CMK (cell line): ENCODE measurements at places on chromosomes 11 and 22.

DNA sequence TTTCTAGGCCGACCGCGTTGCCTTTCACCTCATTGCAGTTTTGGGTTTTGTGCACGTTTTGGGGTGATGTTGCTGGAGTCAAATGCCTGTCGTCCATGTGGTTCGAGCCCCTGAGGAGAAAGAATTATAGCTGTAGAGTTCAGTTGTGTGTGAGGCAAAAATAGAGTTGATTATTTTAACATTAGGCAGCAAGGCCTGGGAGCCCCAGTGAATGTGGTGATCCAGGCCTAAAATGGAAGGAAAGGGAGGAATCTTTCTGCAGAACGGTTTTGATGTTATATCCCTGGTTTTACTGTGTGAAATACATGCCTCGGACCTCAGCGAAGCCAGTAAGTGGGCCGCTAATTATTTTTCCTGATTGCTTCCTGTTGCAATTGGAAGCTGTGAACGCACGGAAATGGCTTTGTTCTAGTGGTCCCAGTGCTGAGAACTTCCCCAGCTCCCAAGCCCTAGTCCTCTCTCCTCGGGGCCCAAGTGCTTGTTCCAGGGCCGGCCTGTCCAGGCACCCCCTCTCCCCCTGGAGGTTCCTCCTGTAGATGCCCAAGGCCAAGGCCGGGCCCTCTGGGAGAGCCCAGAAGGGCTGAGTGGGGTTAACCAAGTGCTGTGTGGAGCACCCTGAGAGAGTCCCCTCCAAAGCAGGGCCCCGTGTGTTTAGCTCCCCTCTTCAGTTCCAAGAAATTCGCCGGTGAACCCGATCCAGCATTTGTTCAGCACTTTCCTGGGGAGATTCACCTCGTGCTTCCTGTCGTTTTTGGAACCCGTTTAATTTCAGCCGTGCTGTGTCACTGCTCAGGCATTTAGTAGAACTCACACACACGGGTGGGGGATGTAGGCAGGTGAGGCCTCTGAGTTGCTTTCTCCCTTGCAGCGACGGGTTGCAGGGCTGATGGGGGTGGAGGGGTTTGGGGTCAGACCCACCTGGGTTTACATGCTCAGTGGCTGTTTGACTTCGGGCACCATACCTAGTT lies 2.1 kb downstream of the LRP5 start:
- DNase-seq, result no peak

- DNase-seq, result no peak
These were observed 65.8 kb upstream of the SEPTIN5 start for GRCh38 chr22:19648419-19648929.

- no peak for DNase-seq
These were observed 76.4 kb upstream of the MTNR1B start for GRCh38 chr11:92892802-92893684.

- no peak for DNase-seq
These were observed 22.9 kb downstream of the MORC2 start for GRCh38 chr22:30945653-30946052.

DNA sequence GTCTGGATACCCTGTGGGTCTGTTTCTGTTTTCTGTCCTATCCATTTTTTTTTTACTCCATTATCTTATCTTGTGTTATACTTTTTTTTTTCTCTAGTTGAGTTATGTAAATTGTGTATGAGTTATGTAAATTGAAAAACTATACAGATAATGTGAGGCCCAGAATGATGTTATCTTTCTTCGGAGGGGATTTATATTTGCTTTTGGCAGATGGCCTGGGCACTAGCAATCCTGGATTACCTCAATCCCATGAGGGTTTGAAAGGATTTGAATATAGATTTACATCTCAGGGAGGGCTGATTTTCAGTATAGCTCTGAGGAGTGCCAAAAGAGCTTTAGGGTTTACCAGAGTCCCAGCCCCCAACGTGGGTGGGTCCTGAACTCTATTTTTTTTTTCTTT lies 71.0 kb downstream of the CSTPP1 start:
- DNase-seq, result no peak

DNA sequence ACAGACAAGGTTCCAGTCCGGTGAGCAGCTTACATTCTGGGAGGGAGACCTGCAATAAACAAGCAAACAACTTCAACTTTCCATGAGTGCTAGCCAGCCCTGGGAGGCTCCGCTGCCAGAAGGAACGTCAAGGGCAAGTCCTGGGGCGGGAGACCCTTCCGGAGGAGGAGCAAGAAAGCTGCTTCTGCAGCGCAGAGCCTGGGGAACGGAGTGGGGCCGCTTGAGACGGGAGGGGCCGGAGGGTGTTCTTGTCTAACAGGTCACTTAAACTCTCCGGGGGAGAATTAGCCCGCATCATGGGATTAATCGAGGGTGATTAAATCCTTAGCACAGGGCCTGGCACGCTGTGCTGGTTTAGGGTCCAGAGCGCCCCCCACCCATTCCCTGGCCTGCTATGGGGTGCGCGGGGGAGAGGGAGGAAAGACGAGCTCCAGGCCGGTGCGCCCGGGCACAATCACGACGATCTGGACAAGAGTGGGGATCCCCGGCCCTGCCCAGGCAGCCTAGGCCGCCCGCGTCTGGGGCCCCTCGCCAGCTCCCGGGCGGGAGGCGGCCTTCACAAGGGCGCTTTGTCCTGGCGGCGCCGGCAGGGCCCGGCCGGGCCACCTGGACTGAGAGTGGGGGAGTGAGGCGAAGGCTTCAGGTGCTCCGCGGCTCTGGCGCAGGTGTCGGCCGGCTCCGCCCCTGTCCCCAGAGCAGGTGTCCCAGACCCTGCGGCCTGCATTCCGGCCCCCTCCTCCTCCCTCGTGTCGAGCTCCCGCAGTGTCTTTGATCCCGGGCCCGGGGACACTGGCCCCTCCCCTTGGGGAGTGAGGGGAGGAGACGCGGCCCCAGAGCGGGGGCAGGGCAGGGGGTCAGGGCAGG lies 663 bp upstream of the LARGE2 start:
- DNase-seq, result no peak

GRCh38 chr11:70568035-70568813 lies 169.9 kb downstream of the CTTN start:
- no peak for DNase-seq

- no peak for DNase-seq
These were observed 25.0 kb downstream of the ARRB1 start for GRCh38 chr11:75326439-75326810.

DNA sequence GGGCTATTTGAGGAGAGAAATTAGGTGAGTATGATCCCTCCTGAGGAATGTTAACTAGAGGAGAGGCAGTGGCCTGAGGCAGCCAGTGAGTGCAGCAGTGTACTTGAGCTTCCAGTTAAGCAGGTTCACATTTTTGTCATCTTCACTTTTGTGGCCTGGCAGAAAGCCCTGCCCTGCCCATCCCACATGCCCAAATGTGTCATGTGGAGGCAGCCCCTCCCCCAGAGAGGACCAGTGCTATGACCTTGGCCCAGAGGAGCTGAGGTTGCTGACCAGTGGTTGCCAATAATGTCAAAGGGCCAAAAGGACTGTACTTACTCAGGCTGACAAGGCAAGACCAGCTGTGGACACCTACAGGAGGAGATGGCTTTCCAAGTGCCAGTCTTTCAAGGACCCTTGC lies 17.6 kb upstream of the GRK2 start:
- no peak for DNase-seq

DNA sequence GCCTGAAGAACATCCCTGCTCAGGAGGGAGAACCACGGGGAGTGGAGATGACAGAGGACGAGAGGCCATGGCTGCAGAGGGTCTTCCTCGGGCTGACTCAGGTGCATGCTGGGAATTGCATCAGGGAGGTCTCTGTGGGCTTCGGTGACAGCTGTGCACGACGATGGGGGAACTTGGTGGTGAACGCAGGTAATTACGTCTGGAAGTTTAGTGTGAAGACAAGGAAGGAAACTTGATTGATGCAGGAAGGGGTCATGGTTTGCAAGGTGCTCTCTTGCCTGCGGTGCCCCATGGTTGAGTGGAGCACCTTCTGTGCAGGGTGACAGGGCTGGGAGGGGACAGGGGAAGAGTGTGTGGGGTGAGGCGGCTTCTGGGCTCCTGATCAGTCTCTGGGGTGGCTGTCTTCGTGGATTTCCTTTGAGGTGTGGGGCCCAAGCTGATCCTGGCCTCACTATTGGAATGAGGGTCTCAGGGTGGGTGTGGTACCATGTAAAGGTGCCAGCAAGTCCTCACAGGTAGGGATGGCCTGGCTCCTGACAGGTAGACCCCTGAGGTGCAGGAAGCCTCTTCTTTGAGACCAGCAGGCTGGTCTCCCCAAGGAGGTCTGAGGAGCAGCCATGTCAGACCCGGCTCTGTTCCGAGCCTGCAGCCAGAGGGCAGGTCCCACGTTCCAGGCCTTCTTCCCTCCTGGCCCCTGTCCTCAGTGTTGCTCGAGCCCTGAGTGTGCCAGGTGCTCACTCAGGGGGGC lies 1020.1 kb downstream of the TBC1D22A start:
- no peak for DNase-seq

- peak; percentile 33 for DNase-seq
These were observed 475 bp downstream of the PITPNB start for GRCh38 chr22:27918341-27919221.

DNA sequence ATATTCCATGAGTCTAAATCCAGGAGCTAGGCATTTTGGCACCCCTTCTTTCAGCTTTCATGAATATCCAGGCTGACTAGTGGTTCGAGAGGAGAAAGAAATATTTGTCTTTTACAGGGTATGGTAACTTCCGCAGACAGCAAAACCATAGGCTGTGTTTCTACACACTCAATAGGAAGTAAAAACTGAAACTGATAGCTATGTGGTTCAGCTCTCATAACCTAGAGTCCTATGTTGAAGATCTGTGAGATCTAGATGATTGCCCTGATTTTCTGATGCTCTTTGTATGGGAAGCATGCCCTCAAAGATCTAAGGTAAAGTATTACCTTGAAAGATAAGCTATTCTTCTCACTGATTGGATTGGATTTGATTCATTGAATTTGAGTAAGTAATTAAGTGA lies 118.3 kb downstream of the CD44 start:
- no peak for DNase-seq
